Pancreas (tissue), 10 donors: ENCODE measurements at places on chromosomes 1 and 21. TPM values are rescaled to one million over a fixed set of nuclear protein-coding genes. Genes with fewer than 3 reads are reported as not detected.

Gene HAO2
- total RNA-seq: not detected

Gene KCNE2
- total RNA-seq: not detected

Gene KCNE1
- total RNA-seq: 0.25 TPM

Gene ITGB2
- total RNA-seq: 21.5 TPM

Gene KAZN
- total RNA-seq: 4.1 TPM

Gene CCSAP
- total RNA-seq: 0.97 TPM

Gene FMO3
- 0.90 TPM for total RNA-seq

Gene PGBD2
- 3.0 TPM for total RNA-seq

Gene UMODL1
- total RNA-seq: not detected

Gene SLC45A3
- total RNA-seq: 0.66 TPM

Gene TMEM269
- total RNA-seq: 0.23 TPM

Gene JAM2
- total RNA-seq: 3.1 TPM

Gene FCRL6
- 0.67 TPM for total RNA-seq

Gene MLLT11
- 0.43 TPM for total RNA-seq

Gene DDAH1
- total RNA-seq: 31.2 TPM

Gene ZFP69
- 1.5 TPM for total RNA-seq

Gene DISP3
- total RNA-seq: 0.84 TPM

Gene SLAMF6
- total RNA-seq: 0.19 TPM

Gene ASPM
- 0.52 TPM for total RNA-seq

Gene TCHHL1
- total RNA-seq: not detected

Gene RGS18
- total RNA-seq: 1.4 TPM

Gene RNF11
- 32.9 TPM for total RNA-seq

Gene OBSCN
- 7.9 TPM for total RNA-seq

Gene DCST1
- 0.14 TPM for total RNA-seq

Gene SLC2A5
- total RNA-seq: 0.14 TPM
